CD4-positive, alpha-beta T cell treated with Interleukin-15 for 1 hour (primary cell): ENCODE measurements at places on chromosomes 4 and X.

- DNase-seq, result no peak
Measured at GRCh38 chr4:48109413-48110263, 24.4 kb downstream of the TXK start.

- no peak for DNase-seq
Measured at GRCh38 chrX:119677654-119677981, 15.3 kb downstream of the SEPTIN6 start.

- no peak for DNase-seq
Measured at GRCh38 chr4:17038510-17039176, 140.2 kb upstream of the LDB2 start.

DNA sequence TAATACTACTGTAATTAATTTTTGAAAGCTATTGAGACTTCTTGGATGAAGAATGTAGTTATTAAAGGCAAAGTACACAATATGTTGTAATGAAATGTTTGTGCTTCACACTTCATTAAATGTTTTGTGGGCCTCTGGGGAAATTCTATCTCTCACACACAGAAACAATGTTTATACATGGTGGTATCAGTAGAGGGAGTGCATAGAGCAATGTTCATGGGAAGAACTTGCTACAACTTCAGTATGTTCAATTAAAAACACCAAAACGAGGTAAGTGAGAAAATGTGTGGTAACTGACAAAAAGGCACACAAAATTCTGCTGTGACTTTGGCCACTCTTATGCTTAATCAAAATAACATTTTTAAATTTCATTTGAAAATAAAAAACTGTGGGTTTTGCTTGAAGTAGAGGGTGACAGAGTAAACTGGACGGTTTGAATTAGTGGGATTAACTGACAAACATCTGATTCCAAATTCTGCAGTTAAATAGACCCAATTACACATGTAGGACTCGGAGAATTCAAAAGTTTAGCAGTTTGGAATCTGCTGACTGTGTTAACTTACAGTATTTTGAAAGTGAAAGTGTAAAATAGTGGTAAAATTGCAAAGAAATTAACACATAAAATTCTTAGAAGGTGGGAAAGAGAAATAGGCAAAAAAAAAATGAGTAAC lies 111.4 kb upstream of the TTC29 start:
- DNase-seq, result no peak

- no peak for DNase-seq
Measured at GRCh38 chr4:110878956-110879355, 256.1 kb upstream of the PITX2 start.

DNA sequence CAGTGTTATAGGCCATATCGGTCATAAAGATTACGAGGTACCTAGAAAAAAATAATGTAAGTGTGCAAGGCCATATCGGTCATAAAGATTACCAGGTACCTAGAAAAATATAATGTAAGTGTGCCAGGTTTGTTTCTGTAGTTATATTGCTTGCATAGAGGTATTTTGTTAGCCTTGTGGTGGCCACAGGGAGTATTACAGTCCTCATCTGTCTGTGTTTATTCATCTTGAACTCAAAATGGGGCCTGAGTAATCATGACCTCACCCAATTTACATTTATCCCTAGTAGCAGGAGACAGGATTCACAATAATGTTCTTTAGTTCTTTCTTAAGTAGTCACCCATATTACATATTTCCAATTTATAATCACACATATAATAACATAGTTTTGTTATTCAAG lies 459.7 kb downstream of the MID1IP1 start:
- DNase-seq, result no peak

DNA sequence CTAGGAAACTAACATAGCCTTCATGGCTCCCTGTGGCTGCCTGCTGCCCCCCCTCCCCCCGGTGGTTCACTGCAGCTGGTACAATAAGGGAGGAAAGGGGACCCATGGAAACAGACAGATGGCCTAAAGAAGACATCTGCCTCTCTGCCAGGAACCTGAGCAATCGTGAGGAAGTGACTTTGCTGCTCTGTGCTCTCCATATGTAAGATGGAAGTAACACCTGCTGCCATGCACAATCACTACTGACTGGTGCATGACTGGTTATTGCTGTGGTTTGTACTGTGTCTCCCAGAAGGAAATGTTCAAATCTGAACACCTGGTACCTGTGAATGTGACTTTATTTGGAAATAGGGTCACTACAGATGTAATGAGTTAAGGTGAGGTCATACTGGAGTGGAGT lies 43.6 kb downstream of the CD99L2 start:
- DNase-seq, result no peak

DNA sequence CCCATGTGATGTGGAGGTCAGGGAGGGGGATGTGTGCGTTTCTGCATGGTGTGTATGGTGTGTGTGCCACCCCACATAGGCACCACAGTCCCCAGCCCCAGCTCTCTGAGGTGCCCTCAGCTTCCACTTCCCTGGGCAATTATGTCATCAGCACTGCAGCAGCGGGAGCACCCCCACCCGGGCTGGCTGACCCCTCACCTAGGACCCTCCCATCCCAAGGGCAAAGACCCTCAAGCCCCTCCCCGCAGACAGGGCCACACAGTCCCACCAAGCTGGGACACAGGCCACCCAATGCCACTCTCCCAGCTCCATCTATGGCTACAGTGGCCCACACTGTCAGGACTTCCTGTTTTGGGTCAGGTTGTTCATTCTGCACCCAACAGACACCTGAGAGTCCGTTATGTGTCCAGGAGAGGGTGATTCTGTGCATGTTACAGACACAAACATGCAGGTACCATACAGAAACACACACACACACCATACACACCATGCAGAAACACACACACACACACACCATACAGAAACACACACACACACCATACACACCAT lies 75.2 kb downstream of the JAKMIP1 start:
- no peak for DNase-seq

- no peak for DNase-seq
Measured at GRCh38 chr4:23991444-23991843, 101.6 kb upstream of the PPARGC1A start.

GRCh38 chr4:181308476-181309312 lies 934.5 kb upstream of the TENM3 start:
- DNase-seq, result no peak

GRCh38 chr4:18020145-18020670 lies 1.3 kb downstream of the LCORL start:
- DNase-seq, result no peak

- peak; percentile 71 for DNase-seq
Measured at GRCh38 chr4:40199999-40200874, 3.4 kb downstream of the RHOH start.

DNA sequence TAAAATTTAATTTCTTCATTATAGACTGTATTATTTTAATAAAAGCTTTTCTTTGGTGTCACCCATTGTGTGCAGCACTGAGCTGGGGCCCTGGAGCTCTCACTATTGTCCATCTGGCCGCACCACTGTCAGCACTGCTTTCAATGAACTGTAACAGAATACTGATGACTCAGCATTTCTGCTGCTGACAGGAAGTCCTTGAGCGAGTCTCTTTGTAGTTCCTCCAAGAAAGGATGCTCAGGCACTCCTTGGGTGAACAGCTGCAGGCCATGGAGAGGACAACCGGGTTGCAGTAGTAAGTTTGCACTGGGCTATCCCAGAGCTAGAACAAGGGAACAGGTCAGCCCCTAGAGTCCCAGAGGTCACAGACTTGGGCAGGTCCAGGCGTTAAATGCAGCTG lies 81.6 kb downstream of the SORBS2 start:
- peak; percentile 28 for DNase-seq

GRCh38 chr4:8303485-8304281 lies 34.1 kb downstream of the HTRA3 start:
- DNase-seq, result no peak

DNA sequence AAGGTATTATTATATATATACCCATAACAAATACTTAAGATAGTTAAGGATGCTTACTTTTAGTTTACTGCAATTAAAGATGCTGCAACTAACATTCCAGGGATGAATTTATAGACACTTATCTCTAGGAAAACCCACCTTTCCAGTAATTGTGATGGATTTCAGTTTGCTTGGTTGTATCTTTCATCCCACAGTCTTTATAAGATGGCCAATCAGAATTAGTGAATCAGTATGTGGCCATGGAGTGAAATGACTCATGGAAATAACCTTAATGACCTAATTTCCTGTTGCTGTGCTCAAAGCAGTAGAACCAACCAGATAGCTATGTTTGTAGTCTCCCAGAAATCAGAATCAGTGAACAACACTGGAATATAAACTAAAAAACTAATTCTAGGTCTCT lies 26.4 kb downstream of the MOSPD2 start:
- no peak for DNase-seq

GRCh38 chr4:126386512-126386911 lies 1071.8 kb downstream of the FAT4 start:
- DNase-seq, result no peak

DNA sequence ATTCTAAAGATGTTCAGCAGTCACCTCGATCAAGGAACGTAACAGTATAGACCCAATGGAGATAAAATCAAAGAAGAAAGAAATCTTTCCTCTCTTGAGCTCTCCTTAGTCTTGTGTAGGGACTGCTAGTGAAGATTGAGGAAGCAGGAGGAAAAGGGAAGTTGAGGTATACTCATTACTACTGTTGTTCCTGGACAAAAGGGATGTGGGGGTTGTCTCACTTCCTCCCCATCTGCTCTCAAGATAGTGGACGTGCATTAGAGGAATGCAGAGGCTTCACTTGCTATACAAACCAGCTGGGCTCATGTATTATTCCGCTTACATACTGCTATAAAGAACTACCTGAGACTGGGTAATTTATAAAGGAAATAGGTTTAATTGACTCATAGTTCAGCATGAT lies 208.9 kb upstream of the ARHGEF9 start:
- no peak for DNase-seq
